ENCODE measurements at places on chromosomes 13 and 19.

DNA sequence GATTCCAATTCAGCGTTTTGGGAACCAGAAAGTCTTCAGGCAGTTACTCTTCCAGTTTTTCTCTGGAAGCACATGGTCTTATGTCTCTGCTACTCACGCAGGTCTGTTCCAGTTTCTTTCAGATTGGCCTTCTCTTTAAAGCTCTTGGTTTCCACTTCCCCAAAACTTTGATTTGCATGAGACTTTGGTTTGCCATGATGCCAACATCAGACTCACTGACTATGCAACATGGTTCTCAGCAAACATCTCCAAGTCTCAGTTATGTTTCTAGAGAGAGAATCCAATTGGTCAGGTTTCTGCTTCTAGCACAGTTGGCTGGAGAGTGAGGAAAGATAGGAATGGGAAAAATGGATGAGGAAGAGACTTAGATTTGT lies 3.1 kb downstream of the AKAP11 start:
- no peak for DNase-seq

DNA sequence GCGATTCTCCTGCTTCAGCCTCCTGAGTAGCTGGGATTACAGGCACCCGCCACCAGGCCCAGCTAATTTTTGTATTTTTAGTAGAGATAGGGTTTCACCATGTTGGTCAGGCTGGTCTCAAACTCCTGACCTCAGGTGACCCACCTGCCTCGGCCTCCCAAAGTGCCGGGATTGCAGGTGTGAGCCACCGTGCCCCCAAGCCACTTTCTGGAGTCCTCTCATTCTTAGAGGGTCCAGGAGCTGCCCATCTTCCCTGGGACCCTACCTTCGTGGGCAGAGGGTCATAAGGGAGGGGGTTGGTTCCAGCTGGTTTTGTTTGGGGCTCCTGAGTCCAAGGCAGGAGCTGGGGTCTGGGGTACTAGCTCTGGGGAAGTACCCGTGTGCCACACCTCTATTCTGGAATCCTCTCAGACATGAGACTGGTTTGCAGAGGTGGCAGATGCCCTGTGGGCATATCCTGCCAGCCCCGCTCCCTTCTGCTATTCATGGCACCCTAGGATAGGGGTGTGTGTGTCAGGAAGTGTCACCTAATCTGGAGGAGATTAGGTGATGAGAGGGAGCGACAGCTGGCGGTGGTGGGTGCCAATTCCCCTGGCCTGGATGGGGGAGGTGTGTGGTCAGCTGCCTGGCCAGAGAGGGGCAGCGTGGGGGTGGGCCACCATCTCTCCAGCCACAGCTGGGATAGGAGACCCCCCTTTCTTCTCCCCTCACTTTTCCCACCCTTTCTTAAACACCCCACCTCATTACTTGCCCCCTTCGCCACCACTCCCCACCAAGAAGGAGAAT lies 2.1 kb downstream of the PRMT1 start:
- DNase-seq: no peak

GRCh38 chr19:7356899-7357627 lies 8.3 kb downstream of the ARHGEF18 start:
- no peak for DNase-seq

- no peak for DNase-seq
These were observed at the start of gene MAST3 for GRCh38 chr19:18097217-18097992. MAST3 (plus strand) TSS chr19:18097778; CDS start chr19:18097793, 15 bp downstream.

GRCh38 chr13:66748712-66749111 lies 481.4 kb downstream of the PCDH9 start:
- DNase-seq: peak; percentile 47

DNA sequence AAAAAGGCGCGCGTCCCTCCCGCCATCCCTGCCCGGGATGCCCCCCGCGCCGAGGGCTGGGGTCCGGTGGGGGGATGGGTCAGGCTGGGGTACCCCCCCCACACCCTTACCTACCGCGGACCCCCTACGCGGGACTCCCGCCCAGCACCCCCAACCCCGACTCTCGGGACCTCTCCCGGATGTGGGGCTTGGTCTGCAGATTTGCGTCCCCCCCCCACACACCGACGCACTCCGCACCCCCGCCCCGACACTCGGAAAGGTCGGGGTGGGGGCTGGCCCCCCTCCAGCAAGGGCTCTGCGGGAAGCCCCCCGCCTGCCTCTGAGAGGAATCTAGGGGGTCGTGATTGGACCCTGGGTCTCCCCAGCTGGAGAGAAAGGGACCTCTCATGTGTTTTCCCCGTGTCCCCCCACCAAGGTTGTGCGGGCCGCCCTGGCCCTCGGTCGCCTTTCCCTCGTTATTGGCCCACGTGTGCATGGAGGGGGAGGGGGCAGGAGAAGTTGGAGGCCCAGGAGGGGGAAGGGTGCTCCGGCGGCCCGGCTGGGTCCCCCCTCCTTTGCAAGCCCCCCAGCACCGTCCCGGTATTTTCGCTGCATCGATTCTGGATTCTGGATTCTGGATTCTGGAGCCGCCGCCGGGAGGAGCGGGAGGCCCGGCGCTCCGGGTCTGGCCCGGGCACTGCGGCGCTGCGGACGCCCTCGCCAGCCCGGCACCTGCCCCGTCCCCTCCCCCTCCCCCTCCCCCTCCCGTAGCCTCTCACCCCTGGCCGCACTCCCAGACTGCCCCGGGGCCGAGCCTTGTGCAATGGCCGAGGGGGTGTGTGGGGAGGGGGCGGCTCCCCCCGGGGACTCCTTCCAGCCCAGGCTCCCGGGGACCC lies 607 bp downstream of the NFIC start:
- peak; percentile 28 for DNase-seq

DNA sequence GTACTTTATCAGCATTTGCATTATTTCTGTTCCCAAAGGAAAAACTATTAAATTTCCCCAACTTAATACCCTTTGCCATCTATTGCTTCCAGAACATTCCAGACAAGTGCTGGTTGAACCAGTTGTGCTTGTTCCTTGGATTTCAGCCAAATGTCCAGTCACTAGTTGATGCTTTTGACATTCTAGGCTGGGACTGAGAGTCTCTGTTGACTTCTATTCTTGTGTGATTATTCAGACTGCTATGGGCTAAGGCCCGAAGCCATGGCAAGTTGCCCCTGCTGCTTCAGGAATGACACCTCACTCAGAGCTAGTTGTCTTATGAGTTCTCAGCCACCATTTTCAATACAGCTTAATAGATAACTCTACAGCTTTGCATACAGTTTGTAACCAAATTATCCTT lies 458.1 kb upstream of the ARGLU1 start:
- no peak for DNase-seq

All from HT1080 (cell line).